Left lung (tissue), 14 donors: ENCODE measurements at places on chromosomes 6 and 20. TPM values are rescaled to one million over a fixed set of nuclear protein-coding genes. Genes with fewer than 3 reads are reported as not detected.
A peak's percentile ranks its signal among the peaks of the same experiment; 100 is the strongest.

DNA sequence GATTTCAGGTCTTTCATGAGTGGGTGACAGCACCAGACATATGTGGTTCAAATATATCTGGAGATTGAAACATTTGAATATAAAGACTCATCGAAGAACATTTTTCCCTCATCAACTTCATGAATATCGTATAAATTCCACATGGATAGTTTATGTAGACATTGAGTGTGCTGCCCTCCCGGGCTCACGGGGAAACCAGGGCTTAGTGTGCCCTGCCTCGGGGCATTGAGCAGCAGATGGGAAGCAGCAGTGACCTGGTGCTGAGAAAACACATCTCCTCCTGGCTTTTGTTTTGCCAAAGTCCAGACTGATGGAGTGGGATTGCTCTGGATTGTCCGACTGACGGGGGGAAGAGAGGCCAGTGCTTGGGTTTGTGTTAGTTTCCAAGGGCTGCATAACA is 17.8 kb upstream of the SLC2A12 start:
- DNase-seq, result no peak

GRCh38 chr6:20542927-20543602 is 8.8 kb downstream of the CDKAL1 start:
- no peak for DNase-seq

DNA sequence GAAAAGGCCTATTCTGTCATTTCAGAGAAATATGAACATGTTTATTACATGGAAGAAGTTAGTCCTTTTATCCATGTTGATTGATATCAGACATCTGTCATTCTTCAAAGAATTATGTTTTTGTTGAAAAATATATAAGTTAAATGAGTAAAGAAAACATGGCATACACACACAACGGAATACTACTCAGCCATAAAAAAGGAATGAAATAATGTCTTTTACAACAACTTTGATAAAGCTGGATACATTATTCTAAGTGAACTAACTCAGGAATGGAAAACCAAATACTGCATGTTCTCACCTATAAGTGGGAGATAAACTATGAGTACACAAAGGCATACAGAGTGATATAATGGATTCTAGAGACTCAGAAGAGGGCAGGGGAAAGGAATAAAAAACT is 9.3 kb downstream of the FKBP5 start:
- DNase-seq, result no peak

- no peak for DNase-seq
These were observed 48.9 kb upstream of the TFAP2A start for GRCh38 chr6:10463491-10464481.

DNA sequence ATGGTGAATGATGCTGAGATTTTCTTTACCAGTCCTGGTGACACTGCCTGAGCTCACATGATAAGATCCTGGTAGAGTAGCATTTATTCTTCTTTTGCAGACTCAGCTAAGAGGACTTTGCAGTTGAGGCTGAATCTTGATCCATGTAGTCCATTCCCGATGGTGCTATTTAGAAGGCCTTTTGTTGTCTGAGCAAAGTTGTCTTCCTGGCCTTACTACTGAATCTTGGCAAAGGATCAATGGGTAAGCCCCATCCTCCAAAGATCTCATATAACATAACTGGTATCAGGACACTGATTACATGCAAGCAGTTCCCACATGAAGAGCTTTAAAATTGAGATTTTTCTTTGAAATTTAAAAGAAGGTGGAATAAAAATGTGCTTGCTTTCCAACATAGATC is 291.6 kb downstream of the SOX4 start:
- DNase-seq, result no peak

DNA sequence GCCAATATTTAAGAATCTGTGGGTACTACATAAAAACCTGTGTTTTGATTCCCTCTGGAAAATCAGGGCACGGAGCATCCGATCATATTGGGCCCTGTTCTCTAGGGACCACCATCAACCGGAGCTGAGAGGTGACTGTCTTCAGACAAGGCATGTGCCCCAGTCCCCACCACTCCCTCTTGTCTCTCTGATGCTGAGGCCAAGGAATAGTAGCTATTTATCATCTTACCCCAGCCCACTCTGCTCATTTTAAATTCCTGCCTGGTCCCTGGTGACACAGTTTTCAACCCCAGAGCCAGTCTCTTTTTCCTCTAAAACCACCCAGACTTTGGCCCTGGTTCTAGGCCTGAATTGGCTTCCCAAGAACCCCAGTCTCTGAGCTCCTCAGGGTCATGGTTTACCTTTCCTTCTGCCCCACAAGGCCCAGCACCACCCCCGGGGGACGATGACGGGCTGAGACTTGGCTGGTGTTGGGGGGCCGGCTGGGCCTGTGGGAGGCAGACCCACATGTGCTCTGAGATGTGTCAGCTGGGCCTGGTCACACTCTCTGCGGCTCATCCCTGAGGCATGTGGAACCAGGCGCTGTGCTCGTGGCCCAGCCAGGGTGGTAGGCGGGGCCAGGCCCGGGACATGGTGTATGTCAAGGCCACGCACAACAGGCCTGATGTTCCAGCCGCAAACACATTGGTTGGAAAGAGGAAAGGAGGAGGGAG is 114.4 kb downstream of the CEBPB start:
- DNase-seq, result no peak

GRCh38 chr6:7157752-7158616 is 50.2 kb downstream of the RREB1 start:
- DNase-seq, result no peak

- no peak for DNase-seq
These were observed 24.4 kb downstream of the RPP40 start for GRCh38 chr6:4979426-4979825.

DNA sequence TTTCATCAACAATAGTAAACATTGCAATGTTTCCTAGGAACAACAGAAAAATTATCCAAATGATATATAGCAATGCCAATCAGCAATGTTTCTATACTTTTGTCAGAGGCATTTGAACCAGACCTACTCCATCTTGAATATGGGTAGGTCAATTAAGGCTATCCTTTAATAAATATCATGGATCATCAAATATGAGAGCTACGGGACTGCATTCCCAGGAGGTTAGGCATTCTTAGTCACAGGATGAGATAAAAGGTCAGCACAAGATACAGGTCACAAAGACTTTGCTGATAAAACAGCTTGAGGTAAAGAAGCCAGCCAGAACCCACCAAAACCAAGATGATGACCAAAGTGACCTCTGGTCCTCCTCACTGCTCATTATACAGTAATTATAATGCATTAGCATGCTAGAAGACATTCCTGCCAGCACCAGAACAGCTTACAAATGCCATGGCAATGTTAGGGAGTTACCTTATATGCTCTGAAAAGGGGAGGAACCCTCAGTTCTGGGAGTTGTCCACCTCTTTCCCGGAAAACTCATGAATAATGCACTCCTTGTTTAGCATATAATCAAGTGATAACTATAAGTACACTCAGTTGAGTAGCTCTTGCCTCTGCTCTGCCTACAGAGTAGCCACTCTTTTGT is 8.6 kb upstream of the SERPINB6 start:
- DNase-seq, result no peak

GRCh38 chr6:111580826-111581505 is 24.7 kb downstream of the TRAF3IP2 start:
- DNase-seq, result no peak

GRCh38 chr20:12466915-12467314 is 541.9 kb upstream of the SPTLC3 start:
- no peak for DNase-seq

GRCh38 chr6:31474871-31475286 is 23.1 kb upstream of the MICB start:
- no peak for DNase-seq

DNA sequence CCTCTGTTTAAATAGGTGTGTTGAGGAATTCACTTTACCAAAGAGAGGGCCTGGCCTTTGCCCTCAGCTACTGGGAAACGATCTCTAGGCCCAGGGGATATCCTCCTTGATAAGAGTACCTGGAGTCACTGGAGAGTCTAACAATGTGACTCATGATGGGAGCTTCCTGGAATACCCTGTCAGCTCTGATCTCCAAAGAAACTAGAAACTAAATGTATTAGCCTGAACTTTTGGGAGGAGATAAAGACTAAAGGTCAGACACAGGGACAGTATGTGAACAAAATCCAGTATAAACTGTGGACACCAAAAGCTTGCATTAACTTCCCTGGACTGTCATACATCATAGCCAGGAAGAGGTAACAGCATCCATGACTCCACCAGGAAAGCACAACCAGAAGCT is 148.5 kb downstream of the RNGTT start:
- DNase-seq, result no peak

- DNase-seq, result peak; percentile 54
These were observed 6.5 kb upstream of the USP45 start for GRCh38 chr6:99521633-99522151.

GRCh38 chr6:29974901-29975560 is 32.7 kb downstream of the HLA-A start:
- DNase-seq, result no peak

GRCh38 chr20:24866008-24866407 is 83.1 kb upstream of the CST7 start:
- DNase-seq, result no peak

- DNase-seq, result no peak
These were observed 217.9 kb upstream of the SPTLC3 start for GRCh38 chr20:12790859-12791258.

GRCh38 chr20:11832851-11833250 is 84.8 kb upstream of the BTBD3 start:
- no peak for DNase-seq

GRCh38 chr20:1711826-1712601 is 54.4 kb upstream of the SIRPG start:
- DNase-seq, result no peak

- no peak for DNase-seq
These were observed 109.7 kb downstream of the FAM120B start for GRCh38 chr6:170416303-170416702.

- DNase-seq, result no peak
These were observed 293.1 kb downstream of the SOX4 start for GRCh38 chr6:21886542-21887151.

DNA sequence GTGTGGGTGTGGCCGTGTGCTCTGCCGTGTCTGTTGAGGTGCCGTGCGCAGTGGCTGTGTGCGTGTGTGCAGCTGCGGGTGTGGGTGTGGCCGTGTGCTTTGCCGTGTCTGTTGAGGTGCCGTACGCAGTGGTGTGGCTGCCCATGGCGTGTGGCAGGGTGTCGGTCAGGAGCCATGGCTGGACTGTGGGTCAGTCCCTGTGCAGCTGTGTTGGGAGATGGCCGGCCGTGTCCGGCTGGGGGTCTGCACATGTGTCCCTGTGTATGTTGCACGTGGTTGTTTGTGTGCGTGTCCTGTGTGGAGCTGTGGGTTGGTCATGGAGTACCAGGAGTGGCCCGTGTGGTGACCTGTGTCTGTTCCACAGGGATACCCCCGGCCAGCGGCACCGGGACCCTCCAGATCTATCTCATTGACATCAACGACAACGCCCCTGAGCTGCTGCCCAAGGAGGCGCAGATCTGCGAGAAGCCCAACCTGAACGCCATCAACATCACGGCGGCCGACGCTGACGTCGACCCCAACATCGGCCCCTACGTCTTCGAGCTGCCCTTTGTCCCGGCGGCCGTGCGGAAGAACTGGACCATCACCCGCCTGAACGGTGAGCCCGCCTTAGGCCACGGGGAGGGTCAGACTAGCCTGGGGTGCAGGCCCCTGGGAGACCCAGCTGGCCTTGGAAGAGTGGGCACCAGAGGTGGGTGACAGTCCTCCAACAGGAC is 137.7 kb downstream of the TAF4 start:
- no peak for DNase-seq

GRCh38 chr6:147184379-147184778 is 19.8 kb upstream of the STXBP5 start:
- no peak for DNase-seq

- DNase-seq, result no peak
These were observed 34.9 kb upstream of the ALDH8A1 start for GRCh38 chr6:134984821-134985220.

GRCh38 chr6:72081871-72082270 is 195.5 kb downstream of the RIMS1 start:
- DNase-seq, result no peak

- DNase-seq, result no peak
These were observed 994.6 kb upstream of the ADGRB3 start for GRCh38 chr6:67640484-67640883.

GRCh38 chr20:19981031-19981451 is 36.1 kb upstream of the NAA20 start:
- no peak for DNase-seq

DNA sequence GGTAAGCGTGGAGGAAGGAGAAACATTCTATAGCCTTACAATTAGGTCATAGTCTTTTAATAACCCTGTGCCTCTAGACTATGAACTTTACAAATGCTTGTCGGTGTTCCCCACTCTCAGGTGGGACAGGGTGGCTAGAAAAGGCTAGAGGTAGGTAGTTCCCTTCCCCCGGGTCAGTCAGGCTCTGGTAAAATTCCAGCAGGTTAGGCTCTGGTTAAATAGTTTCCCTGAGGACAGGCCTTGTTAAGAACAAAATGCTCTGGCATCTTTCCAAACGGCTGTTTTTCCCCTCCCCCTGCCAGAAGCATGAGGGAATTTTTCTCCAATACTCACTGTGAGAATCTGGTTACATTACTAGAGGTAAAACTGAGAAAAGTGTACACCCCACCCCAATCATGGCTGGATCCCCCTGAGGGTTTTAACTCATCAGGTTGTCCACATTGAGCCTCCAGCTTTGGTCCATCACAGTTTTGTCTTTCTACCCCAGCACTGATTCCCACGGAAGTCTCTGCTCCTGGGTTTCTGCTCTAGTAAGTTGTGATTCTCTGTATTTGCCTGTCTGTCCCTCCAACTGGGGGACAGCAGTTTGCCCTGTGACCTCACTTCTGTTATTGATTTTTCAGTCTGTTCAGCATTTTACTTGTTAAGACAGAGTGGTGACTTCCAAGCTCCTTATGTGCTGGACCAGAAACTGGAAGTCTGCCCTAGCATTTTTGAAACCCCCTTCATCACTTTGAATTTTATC is 84.7 kb upstream of the ADGRF1 start:
- DNase-seq, result no peak

- DNase-seq, result no peak
These were observed 95.3 kb downstream of the MLIP start for GRCh38 chr6:54206510-54206909.

DNA sequence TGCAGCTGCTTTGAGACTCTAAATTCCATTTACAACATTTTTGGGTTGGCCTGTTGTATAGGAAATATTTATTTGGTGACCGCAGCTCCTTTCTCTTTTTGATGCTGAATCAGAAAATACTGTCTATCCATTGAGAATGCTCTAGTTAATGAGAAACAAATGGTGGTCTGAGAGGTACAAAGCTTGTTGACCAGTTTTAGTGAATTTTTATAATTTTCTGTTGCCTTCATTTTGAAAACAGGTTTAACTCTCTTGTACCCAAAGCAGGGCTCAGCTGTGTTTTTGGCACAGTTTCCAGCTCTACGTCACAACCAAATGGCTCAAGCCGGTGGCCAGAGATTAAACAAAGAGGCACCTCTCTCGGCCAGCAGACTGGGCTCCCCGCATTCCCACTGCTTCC is 113.2 kb downstream of the FNDC1 start:
- DNase-seq, result no peak

The EDN1 gene
- 35.4 TPM for polyA plus RNA-seq

The WFDC12 gene
- not detected for polyA plus RNA-seq

The LAMP5 gene
- 1.2 TPM for polyA plus RNA-seq

The PPP1R3G gene
- 1.1 TPM for polyA plus RNA-seq

The TAF11 gene
- polyA plus RNA-seq, result 52.1 TPM

The VSX1 gene
- polyA plus RNA-seq, result not detected

The LGSN gene
- 0.11 TPM for polyA plus RNA-seq

The LPA gene
- 0.23 TPM for polyA plus RNA-seq
